ENCODE measurements at places on chromosomes 11 and 22.
A peak's percentile ranks its signal among the peaks of the same experiment; 100 is the strongest.

DNA sequence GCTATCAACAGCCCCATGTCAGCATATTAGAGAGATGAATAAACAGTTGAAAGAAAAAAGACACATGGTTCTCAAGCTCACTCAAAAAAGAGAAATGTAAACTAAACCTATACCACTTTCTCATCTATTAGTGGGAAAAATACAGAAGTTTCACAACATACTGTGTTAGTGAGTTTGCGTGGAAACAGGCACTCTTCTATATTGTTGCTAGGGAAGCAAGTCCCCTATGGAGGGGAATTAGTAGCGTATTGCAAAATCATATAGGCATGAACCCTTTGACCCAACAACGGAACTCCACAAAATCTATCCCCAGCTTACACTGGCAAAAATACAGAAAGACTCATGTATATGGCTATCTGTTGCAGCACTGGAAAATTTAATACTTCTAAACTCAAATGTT, 14.2 kb upstream of the RFPL2 start:
- DNase-seq = peak; percentile 74

DNA sequence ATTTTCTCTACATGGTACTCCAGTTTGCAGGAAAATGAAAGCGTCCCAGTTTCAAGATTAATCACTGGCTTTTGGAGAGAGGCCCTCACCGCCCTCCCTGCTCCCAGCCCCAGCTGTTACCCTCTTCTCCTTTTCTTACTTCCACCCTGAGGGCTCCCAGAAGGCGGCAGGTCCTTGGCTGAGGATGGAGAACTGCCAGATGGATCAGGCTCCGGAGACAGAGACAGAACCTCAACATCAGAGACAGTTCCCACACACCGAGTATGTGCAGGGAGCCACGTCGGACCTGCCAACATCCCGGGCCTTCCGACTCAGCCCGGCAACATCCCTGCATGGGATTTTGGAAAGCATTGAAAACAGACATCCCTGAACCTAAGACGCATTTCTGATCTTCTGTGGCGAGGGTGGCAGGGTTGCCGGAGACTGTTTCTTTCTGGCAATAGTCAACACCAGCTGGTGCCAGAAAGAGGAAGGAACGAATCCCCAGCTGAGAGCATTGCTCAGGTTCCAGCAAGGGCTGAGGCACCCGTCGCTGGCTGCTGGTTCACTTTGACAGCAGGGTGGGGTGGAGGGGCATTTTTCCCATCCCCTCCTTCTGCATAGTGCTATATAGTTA, 467.1 kb downstream of the MIAT start:
- DNase-seq = no peak

- peak; percentile 82 for DNase-seq
Observed at GRCh38 chr11:64745189-64745520, 1.2 kb upstream of the RASGRP2 start.

GRCh38 chr11:28674433-28675103, 566.4 kb downstream of the METTL15 start:
- DNase-seq = no peak
